Cardiac atrium fibroblast (primary cell): ENCODE measurements at places on chromosomes 1 and 21. TPM values are rescaled to one million over a fixed set of nuclear protein-coding genes. Genes with fewer than 3 reads are reported as not detected.

The ATG4C gene
- total RNA-seq, result 3.1 and 4.9 TPM in 2 replicates

The AUNIP gene
- total RNA-seq, result 0.65 and 0.90 TPM in 2 replicates

The CNR2 gene
- not detected in 2 replicates for total RNA-seq

The ECM1 gene
- total RNA-seq, result 20.6 and 54.5 TPM in 2 replicates

The NOS1AP gene
- total RNA-seq, result not detected in 2 replicates

The SHISAL2A gene
- not detected in 2 replicates for total RNA-seq

The RAVER2 gene
- total RNA-seq, result 3.2 and 3.6 TPM in 2 replicates

The CDK11B gene
- 5.2 and 7.3 TPM in 2 replicates for total RNA-seq

The PIGC gene
- 8.9 and 21.3 TPM in 2 replicates for total RNA-seq

The TMOD4 gene
- total RNA-seq, result not detected in 2 replicates

The TADA1 gene
- 4.2 and 5.6 TPM in 2 replicates for total RNA-seq

The B3GALT5 gene
- not detected in 2 replicates for total RNA-seq

The TLR5 gene
- under 0.01 and 0.16 TPM in 2 replicates for total RNA-seq

The CROCC gene
- total RNA-seq, result 3.1 and 18.2 TPM in 2 replicates

The COL8A2 gene
- 1.4 and 1.5 TPM in 2 replicates for total RNA-seq

The PDC gene
- total RNA-seq, result not detected in 2 replicates

The SPATA6 gene
- total RNA-seq, result 6.5 and 6.9 TPM in 2 replicates

The SLC45A1 gene
- total RNA-seq, result 11.3 and 14.6 TPM in 2 replicates

The FAM163A gene
- total RNA-seq, result not detected in 2 replicates

The NKAIN1 gene
- total RNA-seq, result 0.32 and 11.4 TPM in 2 replicates

The SLC5A9 gene
- total RNA-seq, result not detected in 2 replicates

The HCRTR1 gene
- not detected in 2 replicates for total RNA-seq

The THEM5 gene
- not detected in 2 replicates for total RNA-seq

The TNFRSF18 gene
- total RNA-seq, result not detected in 2 replicates

The TFF2 gene
- not detected in 2 replicates for total RNA-seq

The SH2D5 gene
- total RNA-seq, result 0.54 and 1.3 TPM in 2 replicates

The KRTAP10-10 gene
- not detected in 2 replicates for total RNA-seq

The STX12 gene
- 61.6 and 68.4 TPM in 2 replicates for total RNA-seq

The CD160 gene
- total RNA-seq, result not detected in 2 replicates

The LEMD1 gene
- total RNA-seq, result not detected in 2 replicates

The ANKRD35 gene
- total RNA-seq, result 1.1 and 1.3 TPM in 2 replicates

The BGLAP gene
- 1.4 TPM in 1 of 2 replicates, not detected in the other for total RNA-seq
